ENCODE measurements at places on chromosomes 12 and 14. TPM values are rescaled to one million over a fixed set of nuclear protein-coding genes. Genes with fewer than 3 reads are reported as not detected.

RDH16 gene
- polyA plus RNA-seq: not detected

PLD4 gene
- not detected for polyA plus RNA-seq

CLMN gene
- 68.4 TPM for polyA plus RNA-seq

OAS1 gene
- 0.58 TPM for polyA plus RNA-seq

CCDC85C gene
- polyA plus RNA-seq: not detected

TMTC2 gene
- 10.2 TPM for polyA plus RNA-seq

COX8C gene
- not detected for polyA plus RNA-seq

CLEC6A gene
- polyA plus RNA-seq: not detected

MUCL1 gene
- not detected for polyA plus RNA-seq

PRB2 gene
- not detected for polyA plus RNA-seq

PTPN21 gene
- polyA plus RNA-seq: 4.0 TPM

L3HYPDH gene
- polyA plus RNA-seq: 9.3 TPM

NYNRIN gene
- 0.05 TPM for polyA plus RNA-seq

PTPRR gene
- 977 TPM for polyA plus RNA-seq

SERPINA9 gene
- not detected for polyA plus RNA-seq

CLEC7A gene
- polyA plus RNA-seq: not detected

DBX2 gene
- polyA plus RNA-seq: 0.19 TPM

CLEC1B gene
- polyA plus RNA-seq: not detected

VRTN gene
- polyA plus RNA-seq: not detected

POTEM gene
- polyA plus RNA-seq: not detected

KRT1 gene
- not detected for polyA plus RNA-seq

CKAP4 gene
- 18.0 TPM for polyA plus RNA-seq

LGR5 gene
- polyA plus RNA-seq: not detected

SMIM41 gene
- polyA plus RNA-seq: not detected

POLE gene
- polyA plus RNA-seq: not detected

OASL gene
- polyA plus RNA-seq: not detected

TMEM63C gene
- 0.29 TPM for polyA plus RNA-seq

FOXG1 gene
- polyA plus RNA-seq: not detected

NRIP2 gene
- polyA plus RNA-seq: 0.48 TPM

KRT2 gene
- polyA plus RNA-seq: not detected

KRT73 gene
- not detected for polyA plus RNA-seq

PMCH gene
- polyA plus RNA-seq: 2.1 TPM

DIO3 gene
- not detected for polyA plus RNA-seq

LRRIQ1 gene
- 6.0 TPM for polyA plus RNA-seq

OLR1 gene
- polyA plus RNA-seq: 0.28 TPM

FAM90A1 gene
- not detected for polyA plus RNA-seq

FOXA1 gene
- polyA plus RNA-seq: not detected

RASAL1 gene
- polyA plus RNA-seq: 5.5 TPM

TRAF3 gene
- 1.1 TPM for polyA plus RNA-seq

TAS2R31 gene
- not detected for polyA plus RNA-seq

MTA1 gene
- polyA plus RNA-seq: 2.0 TPM

FAM222A gene
- 45.3 TPM for polyA plus RNA-seq

BCL7A gene
- polyA plus RNA-seq: 4.0 TPM

SYCP3 gene
- polyA plus RNA-seq: 6.0 TPM

Measured in Purkinje cell (primary cell).